Heart right ventricle (tissue), 16 donors: ENCODE measurements at places on chromosomes 1 and 21. TPM values are rescaled to one million over a fixed set of nuclear protein-coding genes. Genes with fewer than 3 reads are reported as not detected.

Gene LCE1F
- total RNA-seq = not detected

Gene FCRL5
- total RNA-seq = not detected

Gene TRIM45
- total RNA-seq = 15.3 TPM

Gene CELA2A
- total RNA-seq = 1.6 TPM

Gene TMEM69
- 28.5 TPM for total RNA-seq

Gene TNFRSF14
- total RNA-seq = 10.0 TPM

Gene GREM2
- total RNA-seq = 0.13 TPM

Gene LHX8
- not detected for total RNA-seq

Gene SLC1A7
- total RNA-seq = 0.50 TPM

Gene EXTL1
- total RNA-seq = 10.4 TPM

Gene RIPK4
- total RNA-seq = not detected

Gene C1orf232
- not detected for total RNA-seq

Gene CHI3L1
- total RNA-seq = not detected

Gene POU3F1
- total RNA-seq = not detected

Gene GPR37L1
- 0.05 TPM for total RNA-seq

Gene MAN1C1
- 13.6 TPM for total RNA-seq

Gene OPTC
- total RNA-seq = not detected

Gene IRF6
- 38.9 TPM for total RNA-seq

Gene RNU1-1
- 669 TPM for total RNA-seq

Gene CELA3B
- not detected for total RNA-seq

Gene ANXA9
- 0.19 TPM for total RNA-seq

Gene WNT9A
- 15.1 TPM for total RNA-seq

Gene CFAP141
- total RNA-seq = 1.1 TPM

Gene SLC27A3
- total RNA-seq = 8.4 TPM
